ENCODE measurements at places on chromosomes 5 and 9. TPM values are rescaled to one million over a fixed set of nuclear protein-coding genes. Genes with fewer than 3 reads are reported as not detected.

GRCh38 chr9:91555132-91555531 lies 131.5 kb upstream of the NFIL3 start:
- DNase-seq: no peak

DNA sequence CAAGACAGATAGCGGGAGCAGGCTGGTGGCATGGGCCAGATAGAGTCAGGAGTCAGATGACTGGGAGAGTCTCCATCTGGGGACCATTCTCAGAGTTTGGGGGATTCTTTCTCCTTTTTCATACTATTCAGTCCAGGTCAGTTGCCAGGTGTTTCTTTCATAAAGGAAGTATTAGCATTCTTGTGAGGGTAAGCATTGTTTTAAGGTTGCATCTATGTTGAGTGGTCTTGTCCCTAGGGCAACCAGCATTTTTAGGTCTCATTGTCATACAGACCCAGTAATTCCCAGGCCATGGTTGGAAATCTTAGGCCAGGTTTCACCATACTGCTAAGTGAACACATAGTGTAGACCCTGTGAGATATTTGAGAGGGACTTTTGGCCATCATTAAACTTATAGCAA lies 122.3 kb upstream of the POC5 start:
- no peak for DNase-seq

- DNase-seq: no peak
Measured at GRCh38 chr5:93062548-93062947, 518.5 kb downstream of the NR2F1-AS1 start.

DNA sequence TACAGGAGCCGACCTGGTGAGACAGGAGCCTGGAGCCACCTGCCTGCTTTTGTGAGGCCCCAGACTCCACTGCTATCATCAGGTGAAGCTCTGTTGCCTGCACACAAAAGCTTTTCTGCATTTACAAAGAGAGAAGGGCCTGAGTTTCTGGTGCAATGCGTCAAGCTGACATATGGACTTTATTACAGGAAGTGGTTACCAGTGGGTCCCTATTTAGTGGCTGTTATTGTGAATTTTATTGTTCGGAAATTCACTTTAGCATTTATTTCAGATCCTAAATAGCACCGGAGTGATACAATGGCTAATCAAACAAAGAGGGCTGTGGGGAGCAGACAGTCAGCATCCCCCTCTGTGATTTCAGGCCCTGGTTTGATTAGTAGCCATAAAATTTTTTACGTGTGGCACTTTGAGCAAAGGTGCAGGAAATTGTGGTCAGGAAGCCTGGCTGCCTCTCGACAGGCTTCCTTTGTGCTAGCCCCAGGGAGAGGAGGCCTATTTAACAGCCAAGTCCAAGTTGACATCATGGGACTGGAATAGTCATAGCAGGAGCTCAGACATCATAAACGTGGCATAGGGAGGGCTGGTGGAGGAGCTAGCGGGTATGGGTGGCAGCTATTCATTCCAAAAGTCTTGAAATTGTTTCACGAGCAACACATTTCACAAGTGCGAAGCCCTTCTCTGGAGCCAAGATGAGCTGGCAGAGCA lies 8.4 kb downstream of the TGFBI start:
- peak; percentile 59 for DNase-seq

The PLCXD3 gene
- total RNA-seq: 0.32 TPM

The ESM1 gene
- under 0.01 TPM for total RNA-seq

- no peak for DNase-seq
Measured at GRCh38 chr5:92644266-92644886, 936.6 kb downstream of the NR2F1-AS1 start.

DNA sequence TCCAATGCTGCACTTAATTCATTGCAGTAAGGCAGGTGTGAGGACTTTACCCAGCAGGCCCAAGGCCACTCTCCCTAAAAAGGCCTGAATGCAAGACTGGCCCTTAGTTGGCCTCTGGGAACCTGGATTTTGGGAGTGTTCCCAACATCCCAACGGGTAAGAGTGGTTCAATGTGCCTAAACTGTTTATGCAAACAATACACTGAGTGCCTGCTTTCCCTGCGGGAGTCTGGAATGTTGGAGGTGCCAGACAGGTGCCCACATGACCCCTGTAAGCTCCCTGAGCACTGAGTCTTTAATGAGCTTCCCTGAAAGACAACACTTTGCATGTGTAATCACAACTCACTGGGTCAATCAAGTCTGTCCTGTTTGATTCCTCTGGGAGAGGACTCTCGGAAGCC lies 37.4 kb downstream of the NSUN2 start:
- DNase-seq: no peak

DNA sequence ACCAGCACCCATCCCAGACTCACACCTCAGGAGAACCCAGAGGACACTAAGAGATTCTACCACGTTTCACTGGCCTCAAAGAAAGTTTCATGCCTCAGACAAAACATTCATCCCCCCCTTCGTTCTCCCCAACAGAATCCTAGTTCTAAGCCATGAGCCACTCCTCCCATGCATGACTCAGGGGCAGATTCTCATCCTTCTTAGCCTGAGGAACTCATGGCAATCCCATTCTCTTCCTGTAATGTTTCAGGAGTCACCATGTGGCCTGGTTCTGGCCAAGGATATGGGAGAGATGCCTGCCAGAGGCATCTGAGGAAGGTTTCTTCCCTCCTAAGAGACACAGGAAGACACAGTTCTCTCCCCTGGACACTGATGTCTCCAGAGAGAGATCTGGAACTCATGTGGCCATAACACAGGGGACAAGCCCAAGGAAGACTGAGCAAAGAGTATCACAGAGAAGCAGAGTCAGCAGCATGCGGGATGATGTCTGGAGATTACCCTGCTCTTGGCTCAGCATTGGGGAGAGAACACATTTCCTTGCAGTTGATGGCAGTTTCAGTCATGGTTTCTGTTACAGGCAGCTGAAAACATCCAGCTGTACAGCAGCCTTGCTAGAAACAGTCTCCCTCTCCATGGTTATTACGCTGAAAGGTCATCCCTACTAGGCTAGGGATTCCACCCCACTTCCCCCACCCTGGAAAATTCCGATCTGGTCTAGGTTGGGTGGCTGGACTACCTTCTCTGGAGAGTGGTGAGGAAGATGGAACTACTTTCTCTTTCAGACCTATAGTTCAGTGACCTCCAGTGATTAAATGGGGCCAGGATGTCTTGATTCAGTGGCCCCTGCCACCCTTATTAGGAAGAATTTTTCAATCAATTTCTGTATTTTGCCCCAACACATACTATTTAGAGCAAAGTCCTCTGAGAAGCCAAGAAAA lies 115.4 kb downstream of the ZNF608 start:
- peak; percentile 17 for DNase-seq

DNA sequence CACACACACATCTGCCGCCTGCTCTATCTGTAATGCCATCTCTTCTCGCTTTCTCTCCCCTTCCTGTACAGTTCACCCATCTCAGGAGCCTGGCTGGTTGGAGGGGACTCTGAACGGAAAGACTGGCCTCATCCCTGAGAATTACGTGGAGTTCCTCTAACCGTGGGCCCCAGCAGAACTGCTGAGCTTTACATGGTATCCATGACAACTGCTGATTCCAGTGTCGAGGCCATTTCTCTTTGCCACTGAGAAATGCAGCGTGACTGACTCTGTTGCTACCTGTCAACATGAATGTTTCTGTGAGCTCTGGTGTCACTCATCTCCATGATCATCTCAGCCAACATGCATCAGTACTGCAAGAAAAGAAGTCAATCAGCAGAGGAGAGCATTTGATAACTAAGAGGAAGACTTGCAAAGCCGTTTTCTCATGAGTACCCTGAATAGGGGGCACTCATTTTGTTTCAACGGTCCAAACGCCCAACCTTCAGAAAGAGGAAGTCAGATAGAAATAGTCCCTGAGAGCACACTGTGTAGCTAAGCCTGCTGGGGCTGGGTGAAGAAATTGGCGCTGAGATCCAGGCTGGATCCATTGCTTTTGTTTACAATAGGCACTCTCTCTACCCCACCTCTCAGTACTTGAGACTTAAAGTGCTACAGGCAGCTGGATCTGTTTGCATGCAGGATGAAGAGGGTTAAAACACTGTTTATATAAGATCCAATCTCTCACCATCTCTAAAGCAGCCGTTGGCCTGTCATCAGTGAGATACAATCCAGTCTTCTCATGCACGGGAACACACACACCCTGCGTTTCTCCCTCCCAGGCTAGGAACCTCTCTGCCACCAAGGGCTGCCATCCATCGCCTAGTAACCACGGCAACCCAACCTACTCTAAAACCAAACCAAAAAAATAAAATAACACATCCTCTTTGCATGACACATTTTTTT lies 180.9 kb downstream of the NR3C1 start:
- DNase-seq: peak; percentile 92

The SERF1A gene
- total RNA-seq: 8.7 TPM

DNA sequence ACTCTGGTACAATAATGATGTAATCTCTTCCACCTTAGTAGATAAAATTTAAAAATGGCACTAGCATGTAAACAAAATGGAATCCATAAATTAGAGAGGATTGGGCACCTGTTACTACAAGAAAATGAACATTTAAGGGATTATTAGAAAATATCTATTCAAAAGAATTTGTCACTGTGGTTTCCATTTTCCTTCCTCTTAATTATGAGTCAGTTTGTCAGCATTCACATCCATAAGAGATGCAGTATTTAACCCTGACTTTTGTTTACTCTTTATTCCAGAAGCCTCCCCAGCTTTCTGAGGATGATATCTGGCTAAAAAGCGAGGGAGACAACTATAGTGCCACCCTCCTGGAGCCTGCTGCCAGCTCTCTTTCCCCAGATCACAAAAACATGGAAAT lies 72.1 kb downstream of the C9orf152 start:
- DNase-seq: no peak

- DNase-seq: no peak
Measured at GRCh38 chr5:30747412-30747811, 446.1 kb upstream of the CDH6 start.

All from fibroblast of villous mesenchyme (primary cell).